ENCODE measurements at places on chromosomes 7 and 10.
A peak's percentile ranks its signal among the peaks of the same experiment; 100 is the strongest.

- no peak for DNase-seq
Measured at GRCh38 chr10:92142949-92143348, 147.9 kb downstream of the CPEB3 start.

DNA sequence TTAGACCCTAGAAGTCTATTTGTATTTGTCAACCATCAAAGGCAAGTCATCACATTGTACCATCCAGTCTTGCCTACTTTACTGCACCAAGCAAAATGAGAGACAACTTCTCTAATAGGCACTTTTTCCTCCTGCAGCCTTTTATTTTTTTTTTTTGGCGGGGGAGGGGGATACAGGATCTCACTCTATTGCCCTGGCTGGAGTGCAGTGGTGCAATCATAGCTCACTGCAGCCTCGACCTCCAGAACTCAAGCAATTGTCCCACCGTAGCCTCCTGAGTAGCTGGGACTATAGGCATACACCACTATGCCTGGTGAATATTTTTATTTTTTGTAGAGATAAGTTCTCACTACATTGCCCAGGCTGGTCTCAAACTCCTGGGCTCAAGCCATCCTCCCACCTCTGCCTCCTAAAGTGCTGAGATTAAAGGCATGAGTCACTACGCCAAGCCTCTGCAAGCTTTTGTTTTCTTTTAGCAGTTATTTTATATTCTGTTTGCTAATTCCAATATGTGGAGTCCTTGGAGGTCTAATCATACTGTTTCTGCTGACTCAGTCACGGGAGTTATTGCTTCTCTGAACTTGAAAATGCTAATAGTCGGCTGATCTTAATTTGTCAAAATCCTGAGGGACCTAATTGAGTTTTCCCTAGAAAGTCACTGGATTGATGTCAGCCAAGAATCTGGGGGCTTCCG, 14.2 kb downstream of the KPNA7 start:
- no peak for DNase-seq

DNA sequence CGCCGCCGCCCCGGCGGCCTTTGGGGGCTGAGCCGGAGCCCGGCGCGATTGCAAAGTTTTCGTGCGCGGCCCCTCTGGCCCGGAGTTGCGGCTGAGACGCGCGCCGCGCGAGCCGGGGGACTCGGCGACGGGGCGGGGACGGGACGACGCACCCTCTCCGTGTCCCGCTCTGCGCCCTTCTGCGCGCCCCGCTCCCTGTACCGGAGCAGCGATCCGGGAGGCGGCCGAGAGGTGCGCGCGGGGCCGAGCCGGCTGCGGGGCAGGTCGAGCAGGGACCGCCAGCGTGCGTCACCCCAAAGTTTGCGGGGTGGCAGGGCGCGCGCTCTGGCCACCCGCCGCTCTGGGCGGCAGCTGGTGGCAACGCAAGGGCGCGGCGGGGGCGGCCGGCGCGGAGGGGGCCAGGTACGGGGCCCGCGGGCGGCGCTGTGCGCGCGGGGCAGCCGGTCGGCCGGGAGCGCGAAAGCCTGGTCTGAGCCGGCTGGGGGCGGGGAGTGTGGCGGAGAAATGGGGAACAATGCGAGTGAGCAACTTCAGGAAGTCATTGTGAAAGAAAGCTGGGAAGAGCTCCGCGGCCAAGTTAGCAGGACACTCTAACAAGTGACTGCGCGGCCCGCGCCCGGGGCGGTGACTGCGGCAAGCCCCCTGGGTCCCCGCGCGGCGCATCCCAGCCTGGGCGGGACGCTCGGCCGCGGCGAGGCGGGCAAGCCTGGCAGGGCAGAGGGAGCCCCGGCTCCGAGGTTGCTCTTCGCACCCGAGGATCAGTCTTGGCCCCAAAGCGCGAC, at the start of gene IKZF1:
Gene IKZF1, plus strand, starts transcription at position 588 of the 782 bp plus-strand sequence. CDS start 14,346 bp downstream, outside the sequence.
- DNase-seq: peak; percentile 81

- DNase-seq: no peak
Measured at GRCh38 chr7:4747746-4748145, 27.7 kb upstream of the AP5Z1 start.

DNA sequence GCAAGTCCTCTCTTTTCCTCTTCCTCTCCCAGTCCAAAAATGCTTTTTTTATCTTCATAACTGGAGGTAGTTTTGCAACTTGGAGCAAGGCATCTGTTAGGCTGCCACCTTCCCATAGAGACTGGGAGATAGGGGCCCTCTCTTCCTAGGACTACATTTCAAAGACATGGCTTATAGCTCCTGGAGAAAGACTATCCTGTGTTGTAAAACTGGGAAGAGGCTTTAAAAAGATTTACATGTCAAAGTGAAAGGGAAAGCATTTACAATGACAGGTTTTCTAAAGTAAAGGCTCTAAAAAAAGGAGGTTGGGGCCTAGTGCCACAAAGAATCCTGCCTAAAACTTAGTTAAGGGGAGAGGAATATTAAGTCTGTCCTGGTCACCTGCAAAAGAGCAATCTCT, 82.2 kb upstream of the SEMA3E start:
- no peak for DNase-seq

- no peak for DNase-seq
Measured at GRCh38 chr7:130444751-130445407, 4.1 kb upstream of the CEP41 start.

DNA sequence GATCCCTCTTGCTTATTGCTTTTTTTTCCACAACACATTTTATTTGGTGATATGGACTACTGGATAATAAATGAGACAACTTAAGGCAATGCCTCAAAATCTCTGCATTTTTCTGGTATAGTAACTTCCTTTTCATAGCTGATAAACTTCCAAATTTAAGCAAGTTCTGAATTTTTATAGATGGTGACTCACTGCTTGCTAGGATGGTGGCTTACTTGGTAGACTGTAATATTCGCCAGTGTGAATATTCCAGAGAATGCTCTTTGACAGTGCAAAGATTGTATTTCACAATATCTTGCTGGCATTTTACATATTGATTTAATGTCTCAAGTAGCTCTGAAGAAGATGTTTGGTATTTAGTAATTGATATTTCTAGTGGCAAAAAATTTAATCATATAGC, 472.4 kb downstream of the TFEC start:
- no peak for DNase-seq

DNA sequence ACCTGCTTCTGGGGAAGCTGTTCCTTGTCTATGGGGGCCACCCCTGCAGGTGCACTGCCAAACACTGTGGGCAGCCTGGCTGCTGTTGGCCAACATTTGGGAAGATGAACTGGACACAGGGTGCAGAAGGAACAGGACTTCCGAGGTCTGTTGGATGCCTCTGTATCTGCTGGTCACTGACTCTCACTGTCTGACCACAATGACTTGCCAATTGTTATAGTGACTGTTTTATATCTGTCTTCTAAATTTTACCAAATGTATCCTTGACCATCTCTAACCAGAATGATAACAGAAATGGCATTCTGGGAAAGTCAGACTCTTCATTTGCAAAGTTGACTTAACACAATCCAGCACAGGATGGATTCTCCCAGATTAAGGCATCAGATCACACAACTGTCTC, 214.0 kb upstream of the PRSS58 start:
- no peak for DNase-seq

- peak; percentile 25 for DNase-seq
Measured at GRCh38 chr10:6200734-6201515, 1.8 kb upstream of the PFKFB3 start.

- no peak for DNase-seq
Measured at GRCh38 chr10:123367195-123367594, 213.0 kb downstream of the BUB3 start.

DNA sequence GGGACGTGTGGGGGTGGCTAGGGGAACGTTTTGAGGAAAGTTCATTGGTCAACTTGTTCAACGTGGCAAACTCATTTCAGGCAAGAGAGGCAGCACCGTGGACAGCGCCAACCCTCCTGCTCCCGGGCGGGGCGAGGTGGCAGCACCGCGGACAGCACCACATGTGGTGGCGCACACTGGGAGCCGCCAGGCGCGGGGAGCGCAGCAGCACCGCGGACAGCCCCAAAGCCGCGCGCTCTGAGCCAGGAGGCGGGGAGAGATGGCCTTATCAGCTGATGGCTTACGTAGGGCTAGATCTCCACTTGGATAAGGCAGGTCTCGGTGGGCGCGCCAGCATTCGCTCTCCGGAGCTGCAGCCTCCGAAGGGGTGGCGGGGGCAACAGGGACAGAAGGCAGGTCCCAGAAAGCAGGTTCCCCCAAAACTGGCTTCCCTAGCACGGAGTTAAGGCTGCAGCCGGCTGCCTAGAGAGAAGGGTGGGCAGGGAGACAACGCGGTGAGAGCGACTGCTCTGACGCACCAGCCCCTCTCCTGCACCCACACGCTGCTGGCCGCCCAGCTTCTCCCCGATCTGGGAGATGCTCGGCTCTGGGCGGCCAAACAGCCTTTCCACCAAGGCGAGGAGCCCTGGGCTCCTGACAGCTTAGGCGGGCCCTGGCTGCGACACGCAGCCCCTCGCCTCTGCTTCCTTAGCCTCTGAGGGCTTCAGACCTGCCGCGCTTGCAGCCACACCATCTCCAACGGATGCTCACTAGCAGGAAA, at the start of gene HTR5A:
Gene HTR5A, plus strand, starts transcription at position 333 of the 760 bp plus-strand sequence. CDS start 576 bp downstream, outside the sequence.
- peak; percentile 86 for DNase-seq

DNA sequence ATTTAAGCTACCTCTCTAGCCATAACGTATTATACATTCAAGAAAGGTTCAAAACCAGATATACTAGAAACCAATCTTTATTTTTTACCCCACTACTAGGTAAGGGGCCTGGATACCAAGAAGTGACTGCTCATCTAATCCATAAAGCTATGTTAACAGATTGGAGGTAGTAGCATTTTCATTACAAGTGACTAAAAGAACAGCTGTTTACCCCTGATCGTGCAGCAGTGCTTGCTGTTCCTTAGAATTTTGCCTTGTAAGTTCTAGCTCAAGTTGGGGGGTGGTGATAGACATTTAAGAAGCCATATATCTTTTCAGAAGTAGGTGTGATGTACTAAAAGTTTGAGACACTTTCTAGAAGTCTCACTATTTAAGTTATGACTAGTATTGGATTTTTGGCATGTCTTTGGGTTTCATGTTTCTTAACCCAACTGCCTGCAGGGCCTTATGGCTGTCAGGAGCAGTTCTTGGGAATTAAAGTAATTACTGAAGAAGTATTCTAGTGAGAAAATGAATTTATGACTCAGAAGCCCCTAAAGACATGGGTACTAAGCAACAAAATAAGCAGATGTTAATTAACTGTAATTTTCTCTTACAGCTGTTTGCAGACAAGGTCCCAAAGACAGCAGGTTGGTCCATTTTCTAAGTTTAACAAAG, 2.3 kb downstream of the PPIA start:
- DNase-seq: no peak

- DNase-seq: no peak
Measured at GRCh38 chr7:13949939-13950338, 39.5 kb downstream of the ETV1 start.

DNA sequence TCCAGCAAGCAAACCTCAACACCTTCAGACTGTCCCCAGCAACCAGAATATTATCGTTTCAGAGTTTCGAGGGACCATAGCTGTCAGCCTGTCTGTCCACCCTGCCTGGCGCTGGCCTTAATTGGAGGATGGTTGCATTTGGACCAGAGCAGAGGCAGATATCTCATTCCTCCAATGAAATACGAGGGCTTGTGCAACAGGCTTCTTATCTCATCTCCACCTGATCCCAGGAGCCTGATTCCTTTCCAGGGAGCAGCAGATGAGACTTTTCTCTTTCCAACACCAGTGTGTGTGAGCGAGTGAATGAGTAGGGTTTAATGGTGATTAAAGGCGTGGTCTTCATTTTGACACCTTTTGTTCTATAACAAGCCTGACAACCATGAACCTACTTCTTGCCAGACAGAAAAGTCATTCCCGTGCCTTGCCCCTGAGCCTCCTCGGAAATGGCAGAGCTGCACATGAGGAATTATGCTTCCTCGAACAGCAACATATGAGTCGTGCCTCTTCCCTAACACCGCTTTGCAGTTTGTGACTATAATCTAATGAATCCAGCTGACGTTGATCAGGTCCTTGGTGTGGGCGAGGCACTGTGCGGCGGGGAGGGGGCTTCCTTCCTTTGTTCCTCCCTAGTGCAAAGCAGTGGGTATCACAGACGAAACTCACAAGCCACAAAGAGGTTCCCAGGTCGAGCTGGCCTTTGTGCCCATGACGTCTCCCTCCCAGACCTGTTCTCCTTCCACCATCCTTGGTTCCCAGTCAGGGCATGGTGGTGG, 147.4 kb downstream of the CUX1 start:
- DNase-seq: no peak

DNA sequence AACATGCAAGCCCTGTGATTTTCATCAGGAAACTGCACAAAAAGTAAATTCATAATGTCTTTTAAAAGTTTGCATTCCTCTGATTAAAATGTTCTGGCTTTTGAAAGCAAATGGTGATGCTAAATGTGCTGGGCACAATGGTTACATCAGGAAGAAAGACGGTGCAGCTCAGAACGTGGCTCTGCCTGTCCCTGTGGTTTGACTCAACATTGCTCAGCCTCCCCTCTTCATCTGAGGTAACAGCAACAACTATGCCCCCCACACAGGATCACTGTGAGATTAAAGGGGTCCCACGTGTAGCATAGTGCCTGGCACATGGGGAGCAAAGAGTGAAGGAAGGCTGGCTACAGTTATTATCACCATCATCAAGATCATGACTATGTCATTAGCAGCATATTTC, 44.0 kb downstream of the PARD3 start:
- no peak for DNase-seq

DNA sequence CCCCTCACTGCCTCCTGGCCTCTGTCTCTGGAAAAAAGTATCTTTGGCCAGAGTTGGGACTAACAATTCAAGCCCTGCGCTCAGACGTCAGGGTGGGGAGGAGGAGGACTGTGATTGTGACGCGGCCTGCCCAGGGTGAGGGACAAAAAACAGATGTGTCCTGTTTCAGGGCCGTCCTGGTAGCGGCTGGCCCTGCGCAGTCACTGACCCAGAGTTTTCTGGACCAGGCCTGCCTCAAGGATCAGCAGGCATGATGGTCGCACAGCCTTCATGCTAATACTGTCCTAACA, 110.1 kb downstream of the CYTH3 start:
- no peak for DNase-seq

GRCh38 chr7:95493247-95493646, 7.5 kb downstream of the ASB4 start:
- no peak for DNase-seq

GRCh38 chr10:82411416-82411815, 536.4 kb downstream of the NRG3 start:
- DNase-seq: no peak

- DNase-seq: no peak
Measured at GRCh38 chr10:76197293-76197692, 765.9 kb downstream of the LRMDA start.

- DNase-seq: no peak
Measured at GRCh38 chr7:85215098-85215497, 28.2 kb upstream of the SEMA3D start.

DNA sequence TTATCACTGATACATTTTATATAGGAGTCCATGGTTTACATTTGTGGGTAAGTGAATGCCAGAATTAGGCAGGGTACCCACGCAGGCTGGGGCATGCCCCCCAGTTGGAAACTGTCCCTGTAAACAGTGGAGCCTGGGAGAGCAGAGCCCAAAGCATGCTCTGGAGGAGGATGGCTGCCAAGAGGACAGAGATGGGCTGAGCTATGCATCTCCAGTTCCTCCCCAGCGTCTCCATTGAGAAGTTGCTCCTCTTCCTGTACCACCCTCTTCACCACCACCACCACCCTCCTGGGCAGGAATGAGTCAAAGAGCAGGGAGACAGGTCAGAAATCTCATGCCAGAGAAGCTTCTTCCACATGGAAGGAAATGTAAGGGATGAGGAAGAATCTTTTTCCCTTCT, 67.7 kb upstream of the KMT2E start:
- DNase-seq: no peak
